ENCODE measurements at places on chromosomes 7 and 10. TPM values are rescaled to one million over a fixed set of nuclear protein-coding genes. Genes with fewer than 3 reads are reported as not detected.

DNA sequence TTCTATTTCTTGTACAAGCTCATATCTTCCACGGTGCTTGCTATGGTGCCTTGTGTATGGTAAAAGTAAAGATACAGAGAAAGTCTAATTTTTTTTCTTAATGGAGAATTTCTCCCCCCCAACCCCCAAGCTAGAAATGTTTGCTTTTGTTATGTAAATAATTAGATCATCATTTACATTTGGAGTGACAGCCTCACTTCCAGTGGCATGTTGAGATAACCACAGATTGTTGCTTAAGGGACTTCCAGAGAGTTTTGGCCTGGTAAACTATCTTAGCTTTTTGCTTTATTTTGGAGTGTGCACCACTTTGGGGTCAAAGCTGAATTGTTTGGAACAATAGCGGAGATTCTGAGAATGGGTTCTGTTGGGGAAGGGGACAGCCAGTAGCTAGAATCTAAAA is 129.7 kb downstream of the ZNF365 start:
- no peaks in the 10 kb centered on the region for H3K4me1 ChIP-seq
- no peak for DNase-seq
- H3K4me3 ChIP-seq, result no peak overlapping the region
- H3K27me3 ChIP-seq, result no peaks in the 10 kb centered on the region
- no peaks in the 10 kb centered on the region for H3K36me3 ChIP-seq

GRCh38 chr7:114160925-114161324 is 242.1 kb upstream of the PPP1R3A start:
- DNase-seq, result no peak
- H3K4me3 ChIP-seq, result no peak overlapping the region
- no peaks in the 10 kb centered on the region for H3K4me1 ChIP-seq
- H3K27me3 ChIP-seq, result no peaks in the 10 kb centered on the region
- no peak overlapping the region for H3K27ac ChIP-seq

GRCh38 chr7:138358850-138359341 is 101.2 kb upstream of the TRIM24 start:
- no peak overlapping the region for H3K27ac ChIP-seq
- no peaks in the 10 kb centered on the region for H3K36me3 ChIP-seq
- no peak for DNase-seq
- no peaks in the 10 kb centered on the region for H3K4me1 ChIP-seq
- no peaks in the 10 kb centered on the region for H3K27me3 ChIP-seq
- no peak overlapping the region for H3K4me3 ChIP-seq

DNA sequence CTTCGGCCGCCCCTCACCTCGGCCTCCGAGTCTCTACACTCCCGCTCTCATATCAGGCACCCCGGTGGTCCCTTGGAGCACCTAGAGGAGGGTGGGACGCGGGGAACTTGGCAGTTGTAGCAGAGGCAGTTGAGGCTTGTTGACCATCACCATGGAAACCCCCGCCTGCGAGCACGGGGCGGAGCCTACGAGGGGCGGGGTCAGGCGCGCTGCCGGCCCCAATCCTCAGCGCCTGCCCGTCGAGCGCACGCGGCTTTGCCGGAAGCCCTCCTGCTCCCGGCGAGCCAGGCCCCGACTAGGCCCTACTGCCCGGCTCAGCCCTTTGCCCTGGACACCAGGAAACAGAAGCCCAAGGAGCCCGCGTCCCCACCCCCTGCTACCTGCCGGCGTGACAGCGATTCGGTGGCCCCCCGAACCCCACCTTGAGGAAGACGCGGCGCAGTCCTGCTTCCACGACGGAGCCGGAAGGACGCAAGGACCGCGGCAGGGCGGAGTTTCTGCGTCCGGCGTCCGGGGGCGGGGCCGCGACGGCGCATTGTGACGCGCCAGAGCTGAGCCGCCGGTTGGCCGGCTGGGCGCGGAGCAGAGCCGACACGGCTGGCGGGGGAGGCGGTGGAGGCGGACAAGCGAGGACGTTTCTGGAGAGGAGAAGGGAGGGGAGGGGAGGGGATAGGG is at the start of gene HNRNPF:
Gene HNRNPF, minus strand, starts transcription at position 477 of the 675 bp plus-strand sequence. CDS start 21,302 bp downstream, outside the sequence.
- peaks cover 1% of the 10 kb centered on the region for H3K36me3 ChIP-seq
- peak; percentile 94 for DNase-seq
- H3K4me3 ChIP-seq, result peak within 1 kb of the TSS; percentile 89
- H3K27ac ChIP-seq, result peak within 1 kb of the TSS; percentile 99
- peaks cover 15% of the 10 kb centered on the region for H3K4me1 ChIP-seq

GRCh38 chr10:98536551-98536950 is 89.8 kb upstream of the HPS1 start:
- no peaks in the 10 kb centered on the region for H3K36me3 ChIP-seq
- H3K4me1 ChIP-seq, result no peaks in the 10 kb centered on the region
- no peak for DNase-seq
- H3K4me3 ChIP-seq, result no peak overlapping the region

DNA sequence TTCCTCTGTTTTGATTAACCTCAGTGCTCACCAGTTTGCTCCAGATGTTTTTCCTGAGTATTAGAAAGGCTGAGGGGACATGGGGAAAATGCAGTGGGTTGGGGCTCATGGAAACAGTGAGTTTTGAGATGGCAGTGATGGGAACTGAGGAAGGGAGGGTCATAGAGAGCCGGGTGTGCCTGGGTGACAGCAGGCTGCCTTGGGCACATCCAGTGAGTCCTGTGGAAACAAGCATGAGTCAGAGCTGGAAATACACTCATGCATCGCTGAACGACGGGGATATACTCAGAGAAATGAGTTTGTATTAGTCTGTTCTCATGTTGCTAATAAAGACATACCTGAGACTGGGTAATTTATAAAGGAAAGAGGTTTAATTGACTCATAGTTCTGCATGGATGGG is 202.2 kb downstream of the TMEM178B start:
- H3K4me3 ChIP-seq, result no peak overlapping the region
- H3K27me3 ChIP-seq, result peaks cover 3% of the 10 kb centered on the region
- no peak overlapping the region for H3K27ac ChIP-seq
- DNase-seq, result no peak

- no peaks in the 10 kb centered on the region for H3K4me1 ChIP-seq
- H3K36me3 ChIP-seq, result no peaks in the 10 kb centered on the region
- H3K27ac ChIP-seq, result no peak overlapping the region
- H3K27me3 ChIP-seq, result no peaks in the 10 kb centered on the region
These were observed 11.3 kb downstream of the JAKMIP3 start for GRCh38 chr10:132077091-132077490.

DNA sequence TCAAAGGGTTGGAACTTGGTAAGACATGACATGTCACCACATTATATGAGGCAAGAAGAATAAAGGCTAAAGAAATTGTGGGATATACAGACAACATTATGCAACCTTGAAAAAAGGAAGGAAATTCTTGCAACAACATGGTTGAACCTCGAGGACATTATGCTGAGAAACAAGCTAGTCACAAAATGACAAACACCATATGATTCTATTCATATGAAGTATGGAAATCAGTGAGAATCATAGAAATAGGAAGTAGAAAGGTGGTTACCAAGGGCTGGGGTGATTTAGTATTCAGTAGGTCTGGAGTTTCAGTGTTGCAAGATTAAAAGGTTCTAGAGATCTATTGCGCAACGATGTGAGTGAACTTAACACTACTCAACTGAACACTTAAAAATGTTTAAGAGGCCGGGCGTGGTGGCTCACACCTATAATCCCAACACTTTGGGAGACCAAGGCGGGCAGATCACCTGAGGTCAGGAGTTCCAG is 126.9 kb upstream of the TBX20 start:
- H3K36me3 ChIP-seq, result no peaks in the 10 kb centered on the region
- no peak overlapping the region for H3K4me3 ChIP-seq
- no peak overlapping the region for H3K27ac ChIP-seq
- no peak for DNase-seq
- no peaks in the 10 kb centered on the region for H3K4me1 ChIP-seq

DNA sequence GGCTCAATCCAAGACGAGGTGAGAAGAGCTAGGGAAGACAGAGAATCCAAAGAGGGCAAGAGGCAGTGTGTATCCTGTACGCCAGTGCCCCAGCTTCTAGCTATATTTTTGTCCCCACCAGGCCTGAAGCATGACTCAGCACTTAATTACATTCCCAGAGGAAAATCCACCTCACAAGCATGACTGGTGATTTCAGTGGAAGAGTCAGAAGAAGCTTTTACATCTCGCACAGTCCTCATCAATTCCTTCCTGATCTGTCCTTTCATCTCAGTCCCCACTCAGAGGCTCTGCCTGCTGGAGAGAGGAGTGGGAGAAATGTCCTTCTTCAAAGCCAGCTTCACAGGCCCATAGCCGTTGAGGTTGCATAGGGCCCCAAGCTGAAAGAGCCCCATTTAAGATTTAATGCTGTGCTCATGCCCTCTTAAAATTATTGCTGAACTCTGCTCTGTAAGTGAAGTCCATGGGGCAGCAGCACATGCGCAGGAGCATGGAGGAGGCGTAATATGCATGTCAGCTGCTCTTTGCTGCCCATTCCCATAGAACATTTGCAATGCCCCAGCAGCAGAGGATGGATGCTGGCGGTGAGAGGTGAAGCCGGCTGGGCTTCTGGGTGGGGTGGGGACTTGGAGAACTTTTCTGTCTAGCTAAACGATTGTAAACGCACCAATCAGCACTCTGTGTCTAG is 39.0 kb upstream of the AOAH start:
- no peaks in the 10 kb centered on the region for H3K36me3 ChIP-seq
- no peaks in the 10 kb centered on the region for H3K27me3 ChIP-seq
- H3K4me1 ChIP-seq, result peaks cover 13% of the 10 kb centered on the region
- no peak overlapping the region for H3K27ac ChIP-seq

- no peaks in the 10 kb centered on the region for H3K27me3 ChIP-seq
- H3K4me3 ChIP-seq, result no peak overlapping the region
- H3K27ac ChIP-seq, result no peak overlapping the region
- no peaks in the 10 kb centered on the region for H3K36me3 ChIP-seq
These were observed 4.5 kb upstream of the MICALL2 start for GRCh38 chr7:1463676-1464223.

DNA sequence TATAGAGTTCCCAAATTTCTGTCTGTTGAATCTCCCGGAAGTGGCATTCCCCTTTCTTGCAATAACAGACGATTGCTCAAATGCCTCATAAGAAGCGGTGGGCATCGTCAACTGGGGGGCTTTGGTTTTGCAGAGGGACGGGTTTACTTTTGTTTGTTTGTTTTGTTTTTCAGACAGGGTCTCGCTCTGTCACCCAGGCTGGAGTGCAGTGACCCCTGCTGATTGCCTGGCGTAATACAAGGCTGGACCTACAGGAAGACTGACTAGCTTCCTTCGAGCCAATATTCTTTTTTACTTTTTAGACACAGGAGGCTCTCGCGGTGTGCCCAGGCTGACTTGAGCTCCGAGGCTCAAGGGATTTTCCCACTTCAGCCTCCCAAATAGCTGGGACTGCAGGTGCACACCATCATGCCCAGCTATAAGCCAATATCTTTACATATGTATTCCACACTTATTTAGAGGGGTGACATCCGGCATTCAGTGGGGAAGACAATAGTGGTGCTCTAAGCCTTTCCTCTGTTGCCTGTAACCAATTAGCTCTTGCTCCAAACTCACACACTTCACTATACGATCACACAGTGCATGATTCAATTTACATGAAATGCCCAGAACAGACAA is 58.1 kb downstream of the FHIP2A start:
- H3K27ac ChIP-seq, result no peak overlapping the region
- H3K27me3 ChIP-seq, result no peaks in the 10 kb centered on the region
- peak; percentile 44 for DNase-seq
- H3K4me3 ChIP-seq, result peak overlapping the region; percentile 22
- no peaks in the 10 kb centered on the region for H3K4me1 ChIP-seq
- H3K36me3 ChIP-seq, result no peaks in the 10 kb centered on the region

DNA sequence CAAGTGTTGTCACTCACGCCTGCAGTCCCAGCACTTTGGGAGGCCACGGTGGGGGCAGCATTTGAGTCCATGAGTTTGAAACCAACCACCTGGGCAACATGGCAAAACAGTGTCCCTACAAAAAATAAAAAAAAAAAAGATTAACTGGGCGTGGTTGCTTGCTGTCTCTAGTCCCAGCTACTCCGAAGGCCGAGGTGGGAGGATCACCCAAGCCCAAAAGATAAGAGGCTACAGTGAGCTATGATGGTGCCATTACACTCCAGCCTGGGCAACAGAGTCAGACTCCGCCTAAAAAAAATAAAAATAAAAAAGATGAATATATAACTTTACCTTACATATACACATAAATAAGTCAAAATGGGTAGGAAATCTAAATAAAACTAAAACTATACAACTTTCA is 2.5 kb upstream of the LMOD2 start:
- no peak for DNase-seq
- H3K4me3 ChIP-seq, result no peak overlapping the region
- no peaks in the 10 kb centered on the region for H3K36me3 ChIP-seq
- H3K4me1 ChIP-seq, result no peaks in the 10 kb centered on the region
- no peaks in the 10 kb centered on the region for H3K27me3 ChIP-seq
- no peak overlapping the region for H3K27ac ChIP-seq

- H3K27me3 ChIP-seq, result no peaks in the 10 kb centered on the region
- H3K36me3 ChIP-seq, result no peaks in the 10 kb centered on the region
- no peak for DNase-seq
These were observed 29.6 kb upstream of the PDGFA start for GRCh38 chr7:549066-549890.

DNA sequence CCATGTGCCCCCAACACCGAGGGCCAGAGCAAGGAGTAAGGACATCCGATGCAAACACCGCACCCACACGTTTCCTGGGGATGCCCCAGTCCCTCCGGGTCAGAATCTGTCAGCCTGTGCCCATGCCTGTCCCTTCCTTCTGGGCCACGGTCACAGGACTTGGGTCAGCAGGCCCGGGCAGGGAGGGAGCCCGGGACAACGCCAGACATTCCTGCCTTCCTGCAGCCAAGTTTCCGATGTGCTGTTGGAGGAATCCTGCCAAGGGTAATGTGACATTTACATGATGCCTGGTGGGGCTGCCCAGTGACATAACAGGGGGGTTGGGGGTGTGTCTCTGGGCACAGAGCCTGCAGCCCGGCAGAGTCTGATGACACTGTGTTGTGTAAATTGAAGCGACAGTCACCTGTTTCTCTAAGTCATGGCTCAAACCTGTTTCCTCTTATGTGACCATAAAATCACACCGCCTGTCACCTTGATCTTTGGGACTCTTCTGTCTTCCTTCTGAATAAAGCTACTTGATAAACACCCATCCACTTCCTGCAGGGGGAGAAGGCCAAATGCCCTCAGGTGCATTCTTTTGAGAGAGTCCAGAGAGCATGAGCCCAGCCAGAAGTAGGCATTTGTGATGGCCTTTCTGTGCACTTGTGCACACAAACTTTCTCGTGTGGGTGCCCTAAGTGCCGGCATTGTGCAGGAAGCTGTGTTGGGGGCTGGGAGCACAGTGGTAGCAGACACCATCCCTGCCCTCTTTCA is 175.3 kb upstream of the RHEB start:
- no peaks in the 10 kb centered on the region for H3K27me3 ChIP-seq
- H3K4me3 ChIP-seq, result no peak overlapping the region
- no peak for DNase-seq
- H3K27ac ChIP-seq, result peak overlapping the region; percentile 81
- H3K36me3 ChIP-seq, result no peaks in the 10 kb centered on the region

NUDCD3 gene
- 26.4 TPM for polyA plus RNA-seq

AMZ1 gene
- polyA plus RNA-seq, result 1.1 TPM

NOBOX gene
- polyA plus RNA-seq, result not detected

CYP2W1 gene
- not detected for polyA plus RNA-seq

EIF4EBP2 gene
- polyA plus RNA-seq, result 25.7 TPM

HIBADH gene
- 59.7 TPM for polyA plus RNA-seq

MYL10 gene
- not detected for polyA plus RNA-seq
